NCI-H1092 treated with DMSO at 0.1 percent for 48 hours (cell line): ENCODE measurements at places on chromosomes 4 and X.

DNA sequence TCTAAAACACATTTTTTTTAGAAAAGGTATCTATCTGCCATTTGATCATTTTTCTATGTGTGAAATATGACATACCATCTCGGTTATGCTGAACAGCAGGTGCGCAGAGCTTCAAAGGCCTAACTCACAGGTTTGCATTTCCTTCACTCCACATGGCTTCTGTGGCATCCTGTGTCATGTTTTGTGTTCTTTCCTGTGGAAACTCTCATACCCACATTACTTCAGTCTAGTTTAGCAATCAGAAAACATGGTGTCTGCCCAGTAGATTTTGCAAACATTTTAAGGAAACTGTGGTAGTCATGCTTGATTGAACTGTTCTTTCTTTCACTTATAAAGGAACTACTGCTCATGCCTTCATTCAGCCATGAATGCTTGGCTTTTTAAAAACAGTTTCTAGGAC lies 11.3 kb upstream of the ARAP2 start:
- DNase-seq: no peak

GRCh38 chr4:79325864-79326328 lies at the start of gene NAA11:
NAA11 (minus strand) TSS chr4:79326061; CDS start chr4:79325877, 184 bp downstream.
- DNase-seq: no peak

- DNase-seq: no peak
Observed at GRCh38 chr4:7980036-7980435, 40.4 kb upstream of the AFAP1 start.

DNA sequence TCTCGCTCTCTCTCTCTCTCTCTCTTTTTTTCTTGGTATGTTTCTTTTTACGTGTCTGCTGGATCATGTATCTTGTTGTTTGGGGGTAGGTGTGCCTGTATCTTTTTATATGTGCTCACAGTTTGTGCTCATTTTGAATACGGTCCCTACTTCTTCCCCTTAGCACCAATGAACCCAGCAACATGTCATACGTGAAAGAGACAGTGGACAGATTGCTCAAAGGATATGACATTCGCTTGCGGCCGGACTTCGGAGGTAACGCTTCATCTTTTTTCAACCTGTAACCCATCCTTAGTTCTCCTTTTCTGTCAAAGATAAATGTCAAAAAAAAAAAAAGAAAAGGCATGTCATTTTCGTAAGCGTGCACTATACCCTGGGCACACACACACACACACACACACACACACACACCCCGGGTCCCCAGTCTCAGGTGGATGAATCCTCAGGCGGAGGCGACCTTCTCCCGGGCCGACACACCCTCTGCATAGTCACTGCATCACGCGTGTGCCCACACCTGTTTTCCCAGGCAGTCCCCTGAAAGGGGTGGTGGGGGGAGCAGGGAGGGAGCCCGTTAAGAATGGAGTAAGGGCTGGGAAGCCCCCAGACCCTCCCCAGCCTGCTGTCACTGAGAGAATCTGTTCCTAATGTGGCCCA lies 511 bp downstream of the GABRB1 start:
- DNase-seq: no peak

GRCh38 chrX:18873189-18873791 lies 110.6 kb downstream of the PHKA2 start:
- no peak for DNase-seq

DNA sequence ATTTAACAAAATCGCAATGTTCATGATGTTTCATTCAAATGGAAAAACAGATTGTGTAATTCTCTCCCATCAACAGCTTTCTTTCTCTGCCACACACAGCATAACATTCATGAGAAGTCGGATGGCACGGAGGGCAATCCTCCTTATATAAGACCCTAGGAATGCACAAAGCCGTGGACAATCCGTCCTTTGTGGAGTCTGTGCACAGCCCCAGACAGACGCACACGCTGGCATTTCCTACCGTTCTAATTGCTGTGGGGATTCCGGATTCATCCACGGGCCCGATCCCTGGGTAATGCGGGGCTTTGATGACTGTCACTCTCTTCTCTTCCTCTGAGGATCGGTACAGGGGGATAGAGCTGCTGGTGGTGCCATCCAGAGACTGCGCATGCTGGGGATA lies 121.9 kb upstream of the PDLIM3 start:
- DNase-seq: no peak

GRCh38 chrX:123822965-123823364 lies 36.9 kb upstream of the XIAP start:
- no peak for DNase-seq

DNA sequence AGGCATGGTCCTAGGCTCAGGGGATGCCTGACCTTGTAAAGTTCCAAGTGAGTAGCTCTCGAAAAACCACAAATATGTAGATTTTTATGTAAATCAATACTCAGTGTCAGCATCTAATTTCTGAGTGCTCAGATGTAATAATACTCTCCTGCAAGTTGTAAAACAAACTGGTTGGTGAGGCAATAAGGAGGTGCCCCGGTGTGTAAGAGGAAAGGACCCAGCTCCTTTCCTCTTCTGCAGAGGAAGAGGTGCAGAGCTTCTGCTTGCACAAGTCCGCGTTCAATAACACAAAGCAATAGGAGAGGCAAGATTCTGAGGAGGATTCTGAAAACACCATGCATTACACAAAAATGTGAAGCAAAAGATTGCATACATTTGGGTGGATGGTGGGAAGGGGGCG lies 43.6 kb upstream of the ENPP6 start:
- no peak for DNase-seq

- no peak for DNase-seq
Observed at GRCh38 chr4:143458966-143459365, 54.5 kb upstream of the SMARCA5 start.

DNA sequence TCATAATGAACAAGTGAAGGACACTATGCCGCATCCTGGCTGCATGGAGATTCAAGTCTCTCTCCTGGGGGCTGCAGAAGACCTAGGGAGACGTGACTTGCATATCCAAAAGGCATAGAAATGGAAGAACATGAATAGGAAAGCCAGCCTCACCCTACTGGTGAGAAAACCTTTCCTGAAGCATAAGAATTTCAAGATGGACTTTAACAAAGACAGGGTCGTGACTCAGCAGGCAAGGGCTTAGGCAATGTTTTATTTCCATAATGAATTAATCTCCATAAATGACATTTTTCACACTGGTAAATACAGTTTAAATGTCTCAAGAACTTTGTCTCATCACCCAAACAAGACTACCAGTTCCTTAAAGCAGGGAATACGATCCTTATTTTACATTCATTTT lies 78.9 kb downstream of the RFC1 start:
- DNase-seq: no peak

- DNase-seq: no peak
Observed at GRCh38 chr4:78543424-78544125, 8.0 kb upstream of the ANXA3 start.

GRCh38 chr4:145501051-145501660 lies 19.5 kb downstream of the SMAD1 start:
- no peak for DNase-seq

- DNase-seq: no peak
Observed at GRCh38 chr4:106301393-106302061, 14.5 kb downstream of the TBCK start.

GRCh38 chrX:103063191-103063845 lies 653 bp downstream of the BEX1 start:
- DNase-seq: peak; percentile 59

- no peak for DNase-seq
Observed at GRCh38 chr4:8409264-8410065, 31.1 kb downstream of the ACOX3 start.

DNA sequence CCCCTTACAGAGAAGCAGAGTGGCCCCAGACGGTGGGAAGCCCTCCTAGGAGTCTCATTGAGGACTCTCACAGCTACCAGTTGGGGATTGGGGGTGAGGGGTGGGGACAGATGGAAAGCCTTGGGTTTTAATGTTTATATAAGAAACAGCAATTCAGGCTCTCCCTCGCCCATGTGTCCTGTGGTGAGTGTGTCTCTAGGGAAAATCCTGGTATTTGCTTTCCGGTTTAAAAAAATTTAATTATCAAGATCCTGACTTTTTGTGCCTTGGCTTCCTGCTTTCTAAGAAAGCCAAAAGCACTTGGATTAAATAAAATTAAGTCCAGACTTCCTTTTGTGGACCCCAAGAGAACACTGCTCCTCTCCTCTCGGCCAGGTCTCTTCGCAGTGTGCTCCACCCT lies 93.8 kb downstream of the SOWAHB start:
- no peak for DNase-seq

DNA sequence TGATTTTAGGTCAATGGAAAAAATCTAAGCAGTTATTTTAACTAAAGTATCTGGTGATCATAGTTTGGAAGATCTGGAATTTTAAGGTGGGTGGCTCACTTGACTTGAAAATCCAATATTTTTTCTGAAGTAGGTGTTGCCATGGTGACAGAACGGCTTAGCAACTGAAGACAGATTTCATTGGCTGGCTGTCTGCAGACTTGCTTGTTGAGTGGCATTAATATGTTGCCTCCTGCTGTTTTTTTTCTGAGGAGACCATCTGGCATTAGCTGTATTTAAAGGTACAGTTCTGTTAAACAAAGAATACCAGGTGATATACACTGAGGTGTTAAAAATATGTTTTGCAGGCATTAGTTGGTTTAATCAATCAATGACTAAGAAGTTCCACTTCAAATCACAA lies 19.8 kb downstream of the CPE start:
- DNase-seq: peak; percentile 99

- DNase-seq: no peak
Observed at GRCh38 chr4:152860046-152860445, 76.1 kb upstream of the FHDC1 start.

DNA sequence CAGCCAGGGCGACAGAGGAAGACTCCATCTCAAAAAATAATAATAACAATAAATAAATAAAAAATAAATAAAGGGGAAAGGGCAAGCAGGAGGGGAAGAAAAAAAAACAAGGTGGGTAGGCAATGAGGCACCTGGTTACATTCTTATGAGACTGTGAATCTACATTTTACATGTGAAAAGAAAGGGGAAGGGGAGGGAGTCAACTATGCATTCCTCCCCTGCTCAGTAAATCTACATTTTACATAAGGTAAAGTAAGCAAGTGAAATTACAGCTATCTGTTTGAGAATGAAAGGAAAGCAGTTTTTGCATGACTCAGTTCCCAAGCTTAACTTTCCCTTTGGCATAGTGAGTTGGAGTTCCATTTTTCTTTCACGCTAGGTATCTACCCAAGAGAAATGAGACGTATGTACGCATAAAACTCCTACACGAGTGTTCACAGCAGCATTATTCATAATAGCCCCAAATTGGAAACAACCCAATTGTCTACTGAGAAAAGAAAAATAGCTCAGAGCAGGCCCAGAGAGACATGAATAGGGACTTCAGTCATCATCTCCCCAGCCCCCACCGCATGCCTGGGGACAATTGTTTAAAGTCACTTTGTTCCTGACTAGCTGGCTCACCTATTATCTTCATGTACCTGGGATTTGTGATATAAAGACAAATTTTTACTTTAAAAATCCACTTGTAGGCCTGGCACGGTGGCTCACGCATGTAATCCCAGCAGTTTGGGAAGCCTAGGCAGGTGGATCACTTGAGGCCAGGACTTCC lies 52.4 kb downstream of the DDX3X start:
- DNase-seq: no peak

- peak; percentile 58 for DNase-seq
Observed at GRCh38 chrX:38768079-38768478, 33.2 kb upstream of the MID1IP1 start.

GRCh38 chr4:165016971-165017370 lies 14.8 kb upstream of the TRIM60 start:
- DNase-seq: no peak

- DNase-seq: peak; percentile 24
Observed at GRCh38 chr4:186726426-186727168, 2.9 kb upstream of the FAT1 start.

DNA sequence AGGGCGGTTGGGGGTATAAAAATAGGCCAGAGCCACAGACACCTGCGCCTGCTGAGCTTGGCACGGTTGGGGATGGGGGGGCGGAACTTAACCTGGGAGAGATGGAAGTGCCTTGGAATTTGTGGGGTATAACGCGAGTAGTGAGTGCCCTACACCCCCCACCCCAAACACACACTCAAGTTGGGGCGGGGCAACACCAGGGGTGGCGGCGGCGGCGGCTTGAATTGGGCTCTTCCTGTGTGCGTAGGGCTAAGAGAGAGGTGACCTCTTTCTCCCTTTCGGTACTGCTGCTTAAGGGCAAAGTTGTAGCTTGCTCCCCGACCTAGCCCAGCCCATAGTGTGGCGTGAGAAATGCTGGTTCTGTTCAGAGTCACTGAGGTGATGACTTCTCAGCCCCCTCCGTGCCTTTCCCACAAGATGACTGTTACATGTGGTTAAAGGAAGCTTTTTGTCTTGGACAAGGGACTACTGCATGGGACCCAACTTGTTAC lies 839 bp downstream of the STK26 start:
- DNase-seq: no peak

GRCh38 chrX:78687586-78687985 lies 28.5 kb upstream of the RTL3 start:
- no peak for DNase-seq

GRCh38 chr4:165826166-165826565 lies 46.9 kb upstream of the TLL1 start:
- no peak for DNase-seq

- DNase-seq: no peak
Observed at GRCh38 chr4:3387154-3387942, 54.4 kb upstream of the HGFAC start.

DNA sequence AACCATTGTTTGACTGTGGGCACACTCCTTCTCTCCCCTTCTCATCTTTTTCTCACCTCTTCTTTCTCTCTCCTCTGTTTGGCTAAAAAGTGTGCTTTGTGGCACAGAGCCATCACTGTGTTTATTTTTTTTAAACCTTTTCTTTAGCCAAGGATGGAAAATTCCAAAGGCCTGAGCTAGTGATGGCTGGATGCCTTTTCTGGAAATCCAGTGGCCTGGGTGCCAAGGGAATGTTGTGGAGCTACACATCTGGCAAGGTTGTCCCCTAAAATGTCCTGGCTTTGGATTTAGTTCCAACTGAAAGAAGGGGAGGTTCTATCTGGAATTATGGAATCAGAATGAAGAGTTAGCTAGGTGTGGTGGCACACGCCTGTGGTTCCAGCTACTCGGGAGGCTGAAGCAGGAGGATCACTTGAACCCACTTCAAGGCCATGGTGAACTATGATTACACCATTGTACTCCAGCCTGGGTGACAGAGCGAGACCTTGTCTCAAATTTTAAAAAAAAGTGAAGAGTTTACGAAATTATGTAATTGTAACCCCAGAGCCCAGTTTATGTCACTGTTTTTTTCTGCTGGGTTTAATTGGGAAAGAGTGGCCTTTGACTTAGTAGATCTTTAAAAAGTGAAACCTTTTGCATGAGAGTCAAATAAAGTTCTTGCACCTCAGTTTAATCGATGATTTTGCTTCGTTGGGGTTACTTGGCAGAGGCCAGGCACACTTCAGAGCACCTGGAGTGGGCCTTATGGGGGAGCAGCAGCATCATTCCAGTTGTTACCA lies 17.7 kb downstream of the DOCK11 start:
- no peak for DNase-seq

DNA sequence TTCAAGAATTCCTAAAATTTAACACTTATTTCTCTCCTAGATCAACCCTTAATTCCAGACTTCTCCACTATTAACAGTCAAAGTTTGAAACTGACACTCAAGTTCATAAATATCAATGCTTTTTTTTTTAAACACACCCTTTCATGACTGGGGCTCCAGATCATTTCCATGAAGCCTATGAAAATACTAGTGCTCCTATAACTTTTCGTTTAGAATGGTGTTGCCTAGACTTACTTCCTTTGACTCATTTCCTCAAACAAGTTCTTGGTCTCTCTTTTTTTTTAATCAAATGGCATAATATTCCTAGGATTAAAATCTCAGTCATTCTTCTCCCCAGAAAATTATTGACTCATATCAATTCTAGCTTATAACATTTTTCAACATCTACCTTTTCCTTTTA lies 13.1 kb downstream of the ZMAT1 start:
- no peak for DNase-seq
